ENCODE measurements at places on chromosomes 11 and 22. TPM values are rescaled to one million over a fixed set of nuclear protein-coding genes. Genes with fewer than 3 reads are reported as not detected.

OR51E2 gene
- not detected for total RNA-seq

HDAC10 gene
- 19.1 TPM for total RNA-seq

PGR gene
- under 0.01 TPM for total RNA-seq

CSNK2A3 gene
- 2.9 TPM for total RNA-seq

TMEM191C gene
- 0.78 TPM for total RNA-seq

PKP3 gene
- total RNA-seq: 1.8 TPM

YAP1 gene
- 114 TPM for total RNA-seq

Measured in subcutaneous preadipocyte (primary cell).